ENCODE measurements at places on chromosomes 1 and 21.

DNA sequence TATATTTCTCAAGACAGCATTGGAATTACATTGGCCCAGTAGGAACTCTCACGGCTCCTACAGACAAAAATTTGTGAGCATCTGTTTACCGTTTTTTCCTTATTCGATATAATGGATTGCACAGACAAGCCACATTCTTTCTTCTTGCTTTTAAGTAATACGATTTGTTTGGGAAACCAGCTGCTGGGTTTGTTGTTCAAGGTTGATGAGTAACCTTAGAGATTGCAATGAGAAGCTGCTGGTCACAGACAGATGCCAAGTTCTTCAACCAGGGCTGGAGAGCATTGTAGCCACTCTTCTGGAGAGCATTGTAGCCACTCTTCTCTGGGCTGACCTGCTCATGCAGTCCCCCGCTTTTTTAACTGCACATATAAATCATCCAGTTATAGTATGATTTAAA lies 1.4 kb upstream of the MIA3 start:
- DNase-seq = no peak

DNA sequence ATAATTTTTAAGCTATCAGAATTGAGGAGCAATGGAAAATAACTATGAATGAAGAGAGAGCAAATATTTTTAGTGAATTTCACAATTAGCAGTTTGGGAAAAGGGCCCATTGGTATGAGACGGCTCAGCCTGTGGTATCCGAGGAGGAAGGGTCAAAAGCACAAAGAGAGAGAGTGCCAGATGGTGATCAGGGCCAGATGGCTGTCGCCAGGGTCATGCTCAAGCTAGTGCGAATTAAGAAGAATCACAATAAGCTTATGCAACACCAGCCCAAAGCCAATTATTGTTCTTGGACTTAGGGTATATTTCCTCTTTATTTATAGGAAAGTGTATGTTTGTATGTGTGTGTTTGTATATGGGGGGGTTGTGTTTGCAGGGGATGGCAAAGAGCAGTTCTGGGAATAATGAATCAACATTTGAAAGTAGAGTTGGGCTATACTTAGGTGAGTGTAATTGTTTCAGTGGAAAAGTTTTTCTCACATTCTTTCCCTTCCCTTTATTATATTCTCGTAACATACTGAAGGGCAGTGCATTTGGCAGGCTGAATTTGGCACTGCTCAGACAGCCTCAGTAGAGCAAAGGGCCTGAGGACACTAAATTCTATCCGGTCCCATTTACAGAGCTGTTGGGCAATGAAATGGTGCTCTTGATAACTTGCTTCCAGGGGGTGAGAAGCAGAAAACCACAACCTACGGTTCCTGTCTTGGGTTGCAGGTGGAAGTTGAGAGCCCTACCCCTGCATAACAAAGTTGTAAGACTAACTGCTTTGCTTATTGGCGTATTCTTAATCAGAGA lies 19.5 kb upstream of the DDR2 start:
- DNase-seq = no peak

DNA sequence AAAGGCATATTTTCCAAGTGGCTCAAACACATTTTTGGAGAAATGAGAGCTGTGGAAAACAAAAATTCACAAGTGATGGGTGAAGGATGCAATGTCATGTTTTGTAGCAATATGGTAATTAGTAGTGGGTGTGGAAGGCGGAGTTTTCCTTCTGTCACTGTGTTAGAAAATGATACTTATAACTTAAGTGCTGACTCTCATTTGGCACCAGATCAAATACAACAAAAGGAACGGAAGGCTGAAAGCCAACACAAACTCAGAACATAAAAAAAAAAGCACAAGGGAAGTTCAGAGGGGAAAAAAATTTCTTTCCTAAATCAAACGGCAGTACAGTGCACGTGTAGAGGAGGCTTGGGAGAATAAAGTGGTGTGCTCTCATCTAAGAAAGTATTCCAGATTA lies at the start of gene TNFSF18:
Gene TNFSF18 (minus strand): TSS at position 77 of the 400 bp plus-strand sequence. CDS start 45 bp downstream, at position 32.
- no peak for DNase-seq

DNA sequence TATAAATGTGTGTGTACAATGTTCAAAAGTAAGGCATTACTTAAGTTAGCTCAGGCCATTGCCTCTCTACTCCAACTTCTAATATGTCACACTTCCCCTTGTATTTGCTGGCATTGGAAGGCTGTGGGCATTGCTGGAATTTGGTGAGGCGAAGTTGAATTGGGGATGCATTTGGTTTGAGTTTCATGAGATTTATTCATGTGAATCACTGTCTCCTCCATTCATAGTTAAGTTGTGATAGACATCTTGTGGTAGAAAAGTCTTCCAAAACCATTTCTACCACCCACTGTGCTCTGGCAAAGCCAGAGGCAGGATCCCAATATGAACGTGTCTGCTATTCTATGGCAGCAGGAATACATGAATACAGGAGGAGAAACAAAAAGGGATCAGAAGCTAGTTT lies 397.8 kb upstream of the USP24 start:
- no peak for DNase-seq

- no peak for DNase-seq
Measured at GRCh38 chr21:34589511-34590282, 25.2 kb downstream of the RCAN1 start.

- DNase-seq = no peak
Measured at GRCh38 chr1:205632669-205633169, 908 bp upstream of the ELK4 start.

DNA sequence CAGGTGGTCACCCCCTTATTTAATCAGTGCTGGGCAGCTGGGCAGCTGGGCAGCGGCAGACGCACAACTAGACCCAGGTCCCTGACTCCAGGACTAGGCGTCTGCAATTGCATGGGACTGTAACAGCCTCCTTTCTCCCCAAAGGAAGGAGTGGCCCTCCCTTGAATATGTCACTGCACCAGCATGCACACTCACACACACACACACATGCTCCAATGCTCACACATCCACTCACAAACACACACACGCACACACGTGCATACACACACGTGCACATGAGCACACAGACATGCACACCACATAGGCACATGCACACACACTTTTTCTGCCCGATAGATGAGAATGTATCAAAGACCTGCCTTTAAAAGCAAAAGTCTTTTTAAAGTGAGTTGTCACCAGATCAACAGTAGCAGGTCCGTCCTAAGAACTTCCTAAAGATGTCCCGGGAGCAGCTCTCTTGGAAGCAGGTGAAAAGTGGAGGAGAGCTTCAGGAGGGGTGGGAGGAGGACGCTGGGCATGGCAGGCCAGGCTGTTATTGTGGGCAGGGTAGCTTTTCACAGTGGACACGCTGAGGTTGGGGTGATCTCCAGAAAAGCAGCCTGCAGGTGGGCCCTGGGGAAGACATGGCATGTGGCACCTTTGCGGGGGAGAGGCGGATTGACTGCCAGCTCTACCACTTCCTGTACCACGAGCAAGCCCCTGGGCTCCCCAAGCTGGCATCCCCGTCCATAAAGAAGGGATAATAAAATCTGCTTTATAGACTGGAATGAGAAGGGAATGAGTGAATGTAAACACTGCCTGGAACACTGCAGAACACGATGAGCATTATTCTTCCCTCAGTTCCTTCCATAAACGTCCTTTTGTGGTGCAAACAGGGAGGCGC lies 1.7 kb downstream of the PDE9A start:
- DNase-seq = no peak

GRCh38 chr1:46175243-46175642 lies 356 bp downstream of the TSPAN1 start:
- DNase-seq = no peak

DNA sequence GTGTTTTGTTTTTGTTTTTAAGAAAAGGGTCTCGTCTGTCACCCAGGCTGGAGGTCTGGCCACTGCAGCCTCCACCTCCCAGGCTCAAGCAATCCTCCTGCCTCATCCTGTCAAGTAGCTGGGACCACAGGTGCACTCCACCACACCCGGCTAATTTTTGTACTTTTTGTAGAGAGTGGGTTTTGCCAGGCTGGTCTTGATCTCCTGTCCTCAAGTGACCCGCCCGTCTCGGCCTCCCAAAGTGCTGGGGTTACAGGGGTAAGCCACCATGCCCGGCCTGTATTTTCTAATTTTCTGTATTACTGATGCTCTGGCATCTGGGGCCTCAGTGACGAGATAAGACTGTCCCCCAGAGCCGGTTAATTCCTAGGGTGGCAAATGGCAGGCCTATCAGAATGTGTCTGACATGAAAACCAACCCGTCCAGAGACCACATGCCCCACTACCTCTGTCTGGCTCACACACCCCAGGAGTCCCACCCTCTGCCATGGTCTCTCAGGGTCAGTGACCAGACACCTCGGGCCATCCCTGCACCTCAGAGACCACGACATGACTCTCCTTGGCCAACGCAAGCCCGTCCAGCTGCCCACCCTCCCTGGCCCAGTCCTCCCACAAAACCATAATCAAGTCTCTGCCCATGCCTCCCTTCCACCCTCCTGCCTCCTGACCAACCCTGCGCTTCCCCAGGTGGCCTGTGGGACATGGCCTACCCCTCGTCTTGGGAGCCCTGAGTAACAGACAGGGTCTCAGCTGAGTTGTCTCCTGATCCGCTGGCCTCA lies 12.5 kb downstream of the NPHP4 start:
- DNase-seq = no peak

GRCh38 chr1:23194119-23194984 lies 22.9 kb downstream of the HTR1D start:
- DNase-seq = no peak

DNA sequence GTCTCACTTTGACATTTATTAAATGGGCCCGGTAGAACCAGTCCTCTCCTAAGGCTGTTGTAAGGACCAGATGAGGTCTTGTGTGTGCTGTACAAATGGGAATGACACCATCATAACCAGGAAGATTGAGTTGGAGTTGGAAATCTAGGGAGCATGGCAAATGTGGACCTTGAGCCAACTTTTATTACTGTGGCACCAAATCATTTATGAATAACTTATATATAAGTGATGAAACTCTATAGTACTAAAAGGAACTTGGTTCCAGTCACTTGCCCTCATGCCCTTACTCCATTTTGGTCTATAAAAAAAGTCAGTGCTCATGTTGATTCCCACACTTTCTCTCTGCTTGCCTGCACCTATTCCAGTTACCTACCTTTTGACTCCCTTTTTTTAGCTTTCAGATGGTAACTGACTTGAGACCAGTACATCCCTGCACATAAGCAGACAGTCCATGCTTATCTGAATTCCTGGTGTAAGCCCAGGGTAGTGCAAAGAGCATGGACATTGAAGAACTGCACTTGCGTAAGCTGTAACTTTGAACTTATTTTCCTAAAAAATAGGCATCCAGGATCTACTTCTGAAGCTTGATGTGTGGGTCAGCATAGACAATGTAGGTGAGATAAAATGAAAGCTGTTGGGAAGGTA lies 210.6 kb downstream of the PBX1 start:
- DNase-seq = no peak

DNA sequence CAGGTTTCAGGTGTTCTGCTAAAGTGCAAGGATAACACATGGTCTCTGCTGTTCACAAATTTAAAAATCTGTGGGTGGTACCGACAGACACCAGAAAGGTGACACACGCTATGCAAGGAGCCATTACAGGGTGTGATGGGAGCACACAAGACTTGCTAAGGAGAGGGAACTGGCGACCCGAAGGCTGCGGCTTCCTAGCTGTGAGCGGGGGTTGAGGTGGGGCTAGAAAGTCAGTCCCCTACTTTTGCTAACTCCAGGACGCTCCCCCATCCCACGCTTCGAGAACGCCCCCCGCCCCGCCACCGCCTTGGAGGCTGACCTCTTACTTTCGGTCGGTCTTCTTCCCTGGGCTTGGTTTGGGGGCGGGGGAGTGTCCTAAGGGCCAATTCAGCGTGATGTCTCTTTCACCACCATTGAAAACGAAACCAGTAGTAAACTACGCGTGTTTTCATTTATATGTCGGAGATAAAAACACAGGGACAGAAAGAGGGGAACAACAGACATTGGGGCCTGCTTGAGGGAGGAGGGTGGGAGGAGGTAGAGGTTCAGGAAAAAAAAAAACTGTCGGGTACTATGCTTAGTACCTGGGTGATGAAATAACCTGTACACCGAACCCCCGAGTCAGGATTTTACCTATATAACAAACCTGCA lies 1.1 kb downstream of the CKS1B start:
- DNase-seq = no peak

GRCh38 chr1:164855716-164856329 lies 296.8 kb downstream of the PBX1 start:
- DNase-seq = peak; percentile 18

DNA sequence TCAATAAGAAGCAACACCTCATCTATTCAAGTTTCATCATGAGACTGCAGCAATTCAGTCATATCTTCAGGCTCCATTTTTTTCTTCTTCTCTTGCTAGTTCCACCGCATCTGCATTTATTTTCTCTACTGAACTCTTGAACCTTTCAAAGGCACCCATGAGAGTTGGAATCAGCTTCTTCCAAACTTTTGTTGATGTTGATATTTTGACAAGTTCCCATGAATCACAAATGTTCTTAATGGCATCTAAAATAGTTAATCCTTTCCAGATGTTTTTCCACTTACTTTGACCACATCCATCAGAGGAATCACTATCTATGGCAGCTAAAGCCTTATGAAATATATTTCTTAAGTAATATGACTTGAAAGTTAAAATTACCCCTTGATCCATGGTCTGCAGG lies 434.3 kb downstream of the GPATCH2 start:
- no peak for DNase-seq

- DNase-seq = no peak
Measured at GRCh38 chr1:69693921-69694675, 126.4 kb downstream of the LRRC7 start.

Measured in iPS-NIHi11 (cell line).